Left renal cortex interstitium (tissue), 4 donors: ENCODE measurements at places on chromosomes 7 and 10. TPM values are rescaled to one million over a fixed set of nuclear protein-coding genes. Genes with fewer than 3 reads are reported as not detected.

GRCh38 chr7:93218997-93219827, 7.1 kb downstream of the HEPACAM2 start:
- no peak for DNase-seq

DNA sequence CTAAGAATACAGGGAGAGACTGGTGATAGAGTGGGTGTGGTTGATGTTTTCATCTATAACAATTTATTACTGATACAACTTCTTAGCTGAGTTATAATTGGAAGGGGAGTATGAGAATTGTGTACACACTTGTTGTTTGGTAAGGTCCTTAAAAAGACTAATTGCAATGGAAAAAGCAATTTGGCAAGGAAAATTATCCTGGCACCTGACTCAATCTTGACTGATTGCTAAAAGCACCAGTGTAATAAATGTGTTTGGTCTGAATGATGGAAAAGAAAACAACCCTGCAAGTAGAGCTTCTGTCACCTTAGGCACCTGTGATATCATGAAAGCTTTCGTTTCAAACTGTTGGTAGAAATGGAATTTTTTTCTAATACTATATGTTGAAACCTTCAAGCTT, 6.7 kb upstream of the GSDME start:
- no peak for DNase-seq

- no peak for DNase-seq
Measured at GRCh38 chr7:158023157-158023556, 564.5 kb downstream of the PTPRN2 start.

CPEB3 gene
- 3.1 TPM for polyA plus RNA-seq

DNA sequence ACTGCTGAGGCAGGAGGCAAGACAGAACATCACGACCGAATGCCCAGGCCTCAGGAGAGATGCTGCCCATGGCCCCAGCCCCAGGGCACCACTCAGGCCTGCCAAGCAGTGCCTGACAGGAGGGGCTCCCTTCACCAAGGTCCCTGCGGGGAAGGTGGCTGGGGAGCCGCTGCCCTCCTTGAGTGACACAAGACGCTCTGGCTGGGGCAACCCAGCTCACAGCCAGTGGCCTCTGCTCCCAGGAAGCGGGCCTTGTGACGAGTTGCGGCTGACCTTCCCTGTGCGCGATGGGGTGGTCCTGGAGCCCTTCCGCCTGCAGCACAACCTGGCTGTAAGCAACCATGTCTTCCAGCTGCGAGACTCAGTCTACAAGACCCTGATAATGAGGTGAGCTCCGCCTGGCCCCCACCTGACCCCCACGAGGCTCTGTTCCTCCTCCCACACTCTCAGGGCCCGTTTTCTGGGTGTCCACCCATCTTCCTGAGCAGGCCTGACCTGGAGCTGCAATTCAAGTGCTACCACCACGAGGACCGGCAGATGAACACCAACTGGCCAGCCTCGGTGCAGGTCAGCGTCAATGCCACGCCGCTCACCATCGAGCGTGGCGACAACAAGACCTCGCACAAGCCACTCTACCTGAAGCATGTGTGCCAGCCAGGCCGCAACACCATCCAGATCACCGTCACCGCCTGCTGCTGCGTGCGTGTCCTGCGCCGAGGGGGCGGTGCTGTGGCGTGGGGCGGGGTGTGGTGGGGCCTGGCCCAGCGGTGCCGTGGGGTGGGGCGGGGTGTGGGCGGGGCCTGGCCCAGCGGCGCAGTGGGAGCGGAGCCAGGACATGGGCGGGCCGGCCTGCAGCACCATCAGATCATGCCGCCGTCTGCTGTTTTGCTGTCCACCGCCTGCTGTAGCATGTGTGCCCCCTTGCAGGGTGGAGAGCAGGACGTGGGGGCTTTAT, 12.8 kb downstream of the ZMIZ2 start:
- no peak for DNase-seq

PIK3CG gene
- polyA plus RNA-seq, result 2.3 TPM

GRCh38 chr7:134532180-134532953, 5.0 kb downstream of the AKR1B10 start:
- no peak for DNase-seq

PGAM2 gene
- polyA plus RNA-seq, result 3.4 TPM

PDE1C gene
- 5.0 TPM for polyA plus RNA-seq

DNA sequence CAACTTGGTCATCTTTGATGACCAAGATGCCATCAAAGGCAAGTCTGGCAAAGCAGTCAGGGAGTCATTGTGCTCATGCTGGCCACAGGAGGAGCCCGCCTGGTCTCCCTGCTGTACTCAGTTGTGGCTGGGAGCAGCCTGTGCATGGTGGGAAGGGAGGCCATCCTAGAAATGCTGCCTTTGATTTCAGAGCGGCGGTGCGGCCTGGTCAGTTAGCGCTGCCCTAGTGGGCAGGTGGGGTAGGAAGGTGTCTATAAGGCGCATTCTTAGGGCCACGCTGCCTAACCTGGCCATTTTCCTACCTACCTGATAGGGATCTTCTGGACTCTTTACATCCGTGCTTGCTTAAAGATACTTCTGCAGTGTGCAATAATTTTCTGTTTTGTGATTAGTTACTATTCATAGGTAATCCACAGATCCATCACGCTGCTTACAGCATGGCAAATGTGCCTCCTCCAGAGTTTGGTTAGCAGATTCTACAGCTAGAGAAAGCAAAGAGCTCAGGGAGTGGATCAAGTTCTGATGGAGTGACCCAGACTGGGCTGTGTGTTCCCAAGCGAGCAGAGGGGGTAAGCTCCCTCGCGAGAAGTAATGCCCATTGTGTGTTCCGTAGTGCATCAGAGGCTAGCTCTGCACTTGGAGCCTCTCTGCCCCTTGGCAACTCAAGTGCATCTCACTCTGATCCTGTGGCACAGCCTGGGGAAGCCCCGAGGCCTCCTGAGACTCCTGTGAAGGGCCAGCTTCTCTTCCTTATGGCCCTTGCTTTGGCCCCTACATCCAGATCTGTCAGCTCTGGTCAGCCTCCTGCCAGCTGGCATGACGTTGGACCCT, 970.1 kb upstream of the ZNF722 start:
- no peak for DNase-seq

ATG9B gene
- 2.9 TPM for polyA plus RNA-seq

GRCh38 chr7:92723943-92724342, 112.4 kb downstream of the CDK6 start:
- no peak for DNase-seq

UPK3BL2 gene
- 26.8 TPM for polyA plus RNA-seq

IFIT1B gene
- polyA plus RNA-seq, result 0.38 TPM
